HepG2 (cell line): ENCODE measurements at places on chromosomes 16 and 17. TPM values are rescaled to one million over a fixed set of nuclear protein-coding genes. Genes with fewer than 3 reads are reported as not detected.

The KRTAP4-5 gene
- not detected in 2 replicates for total RNA-seq

The CDRT15L2 gene
- not detected in 2 replicates for total RNA-seq

The MFAP4 gene
- total RNA-seq, result not detected in 2 replicates

The RDM1 gene
- 0.40 TPM in 1 of 2 replicates, not detected in the other for total RNA-seq

The TPPP3 gene
- total RNA-seq, result 0.20 and 0.44 TPM in 2 replicates

The NPIPA5 gene
- 9.7 and 10.7 TPM in 2 replicates for total RNA-seq

DNA sequence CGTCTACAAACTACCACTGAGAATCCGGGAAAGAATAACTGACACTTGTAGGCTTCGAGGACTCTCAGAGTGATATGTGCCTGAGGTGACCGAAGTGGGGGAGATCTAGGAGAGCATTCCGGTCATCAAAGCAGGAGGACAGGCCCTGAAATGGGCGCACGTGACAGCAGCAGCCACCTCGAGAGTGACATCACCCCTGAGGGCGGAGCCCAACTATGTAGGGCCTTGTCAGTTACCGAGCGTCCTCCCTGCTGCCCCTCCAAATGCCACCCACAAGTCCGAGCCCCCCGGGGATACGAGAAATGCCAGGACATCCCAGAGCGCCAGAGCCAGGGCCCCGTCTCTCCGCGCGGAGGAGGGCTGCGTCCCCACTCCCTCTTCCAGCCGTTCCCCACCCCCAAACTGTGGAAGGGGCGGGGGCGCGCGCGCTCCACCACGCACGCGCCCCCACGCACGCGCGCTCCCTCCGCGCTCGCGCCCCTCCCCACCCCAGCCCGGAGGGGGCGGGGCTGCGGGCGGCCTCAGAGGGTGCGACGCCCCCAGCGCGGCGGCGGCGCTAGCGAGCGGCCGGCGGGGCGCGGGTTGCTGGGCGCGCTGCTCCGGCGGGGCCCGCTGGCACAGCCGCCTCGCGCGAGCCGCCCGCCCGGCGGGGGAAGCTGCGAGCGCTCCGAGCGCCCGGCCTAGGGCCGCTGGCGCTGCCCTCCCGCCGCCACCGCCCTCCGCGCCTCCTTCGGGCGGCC is at the start of gene TANC2:
TSS of gene TANC2 (plus strand) at position 550 of the 740 bp plus-strand sequence. CDS start 43,325 bp downstream, outside the sequence.
- peak; percentile 27 for DNase-seq

- peak; percentile 20 for DNase-seq
Observed at GRCh38 chr17:142102-142661, 4.8 kb downstream of the SCGB1C2 start.

DNA sequence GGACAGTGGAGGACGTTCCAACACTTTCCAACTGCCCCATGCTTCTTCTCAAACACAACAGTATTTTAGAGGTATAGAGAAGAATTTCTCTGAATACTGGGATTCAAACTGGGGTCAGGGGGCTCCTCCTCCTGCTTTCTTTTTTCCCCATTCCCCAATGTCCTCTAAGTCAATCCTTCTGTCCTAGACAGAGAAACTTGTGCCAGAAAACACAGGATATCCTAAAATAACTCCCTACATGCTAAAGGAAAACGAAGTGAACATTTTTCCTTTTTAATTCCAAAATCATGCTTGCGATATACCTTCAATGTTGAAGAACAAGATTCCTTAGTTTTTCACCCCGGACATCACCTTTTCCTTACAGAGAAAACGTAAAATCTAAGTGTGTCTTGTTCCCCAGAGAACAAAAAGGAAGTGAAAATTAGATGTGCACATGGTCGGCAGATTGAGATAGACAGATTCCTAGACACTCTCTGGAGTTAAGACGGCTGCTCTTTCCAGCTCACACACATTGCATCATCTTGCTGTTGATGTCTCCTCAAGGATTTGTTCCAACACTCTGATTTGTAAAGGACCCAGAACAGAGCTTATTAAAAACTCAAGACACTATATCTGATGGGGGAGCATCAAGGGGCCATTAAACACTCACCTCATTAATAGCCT is 228.2 kb downstream of the GRIN2A start:
- DNase-seq, result no peak

DNA sequence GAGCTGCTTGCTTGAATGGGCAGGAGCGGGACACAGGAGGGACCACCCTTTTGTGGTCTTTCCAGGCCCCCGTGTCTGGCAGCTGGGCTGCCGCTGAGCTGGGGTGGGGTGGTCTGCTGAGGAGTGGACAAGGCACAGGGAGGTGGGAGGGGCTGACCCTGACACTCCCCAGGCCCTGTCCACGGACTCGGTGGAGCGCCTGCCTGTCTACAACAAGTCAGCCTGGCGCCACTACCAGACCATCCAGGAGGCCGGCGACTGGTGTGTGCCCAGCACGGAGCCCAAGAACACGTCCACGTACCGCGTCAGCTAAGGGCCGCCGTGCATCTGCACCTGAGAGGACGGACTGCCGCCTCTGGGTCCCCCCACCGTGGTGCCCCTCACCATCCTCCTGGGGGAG is 14.6 kb downstream of the PDK2 start:
- no peak for DNase-seq

DNA sequence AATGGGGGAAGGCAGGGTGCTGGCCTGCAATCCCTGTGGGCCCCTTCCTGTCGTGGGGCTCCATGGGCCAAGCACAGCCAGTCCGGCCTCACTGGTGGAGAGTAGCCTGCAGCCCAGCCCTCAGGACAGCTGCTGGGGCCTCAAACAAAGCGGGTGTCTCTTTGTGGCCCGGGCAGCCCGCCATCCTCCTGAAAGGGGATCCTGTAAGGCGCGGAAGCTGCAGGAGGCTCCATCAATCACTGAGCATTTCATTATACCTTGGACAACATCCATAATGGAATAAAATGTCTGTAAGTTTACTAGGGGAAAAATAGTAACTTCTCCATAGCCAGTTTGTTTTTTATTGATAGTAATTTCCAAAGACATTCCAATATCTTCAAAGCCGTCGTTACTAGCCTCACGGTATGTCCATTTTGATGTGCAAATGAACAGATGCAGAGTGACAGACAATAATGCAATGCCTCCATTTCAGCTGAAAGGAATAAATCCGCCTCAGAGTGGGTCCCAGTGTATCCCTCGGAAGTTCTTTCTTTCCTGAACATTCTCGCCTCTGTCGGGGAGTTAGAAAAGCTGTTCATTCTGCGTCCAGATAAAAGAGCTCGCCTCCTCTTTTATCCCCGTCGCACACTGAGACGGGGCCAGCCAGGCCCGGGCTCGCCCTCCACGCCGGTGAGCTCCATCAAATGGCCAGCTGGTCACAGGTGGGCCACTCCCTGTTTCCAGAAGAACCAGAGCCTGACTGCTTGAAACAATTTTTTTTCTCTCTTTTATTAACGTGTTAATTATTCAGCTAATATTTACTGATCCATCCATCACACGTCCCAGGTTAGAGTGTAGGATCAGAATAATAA is 14.4 kb downstream of the WSCD1 start:
- DNase-seq, result no peak

- peak; percentile 88 for DNase-seq
Observed at GRCh38 chr17:41965694-41966462, 717 bp upstream of the CNP start.

GRCh38 chr17:72296456-72296855 is 175.6 kb downstream of the SOX9 start:
- DNase-seq, result no peak
